Hematopoietic multipotent progenitor cell treated with erythropoietin and hydrocortisone succinate and interleukin-3 and kit ligand, for 17 days (in vitro differentiated cells): ENCODE measurements at places on chromosomes 2 and 18.

- no peak for DNase-seq
Observed at GRCh38 chr2:223952280-223952968, 4.8 kb upstream of the MRPL44 start.

GRCh38 chr2:100427627-100428258 is 10.3 kb upstream of the CHST10 start:
- DNase-seq, result peak; percentile 15

DNA sequence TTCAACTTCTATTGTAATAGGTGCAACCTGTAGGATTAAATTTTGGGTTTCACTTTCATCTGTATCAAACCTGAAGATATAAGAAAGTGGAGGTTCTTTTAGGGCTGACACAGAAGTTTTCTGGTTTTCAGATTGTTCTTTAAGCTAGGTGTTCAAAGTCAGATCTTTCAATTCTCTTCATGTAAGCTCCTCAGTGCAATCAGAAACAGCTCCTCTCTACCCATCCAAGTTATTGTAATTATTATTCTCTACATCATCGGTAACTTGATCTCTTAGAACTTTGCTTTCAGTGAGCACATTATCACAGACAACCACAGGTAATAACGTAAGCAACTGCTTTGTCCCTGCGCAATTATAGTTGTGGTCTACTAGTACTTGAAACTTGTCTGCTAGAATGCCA is 179.4 kb downstream of the MYCN start:
- DNase-seq, result no peak

DNA sequence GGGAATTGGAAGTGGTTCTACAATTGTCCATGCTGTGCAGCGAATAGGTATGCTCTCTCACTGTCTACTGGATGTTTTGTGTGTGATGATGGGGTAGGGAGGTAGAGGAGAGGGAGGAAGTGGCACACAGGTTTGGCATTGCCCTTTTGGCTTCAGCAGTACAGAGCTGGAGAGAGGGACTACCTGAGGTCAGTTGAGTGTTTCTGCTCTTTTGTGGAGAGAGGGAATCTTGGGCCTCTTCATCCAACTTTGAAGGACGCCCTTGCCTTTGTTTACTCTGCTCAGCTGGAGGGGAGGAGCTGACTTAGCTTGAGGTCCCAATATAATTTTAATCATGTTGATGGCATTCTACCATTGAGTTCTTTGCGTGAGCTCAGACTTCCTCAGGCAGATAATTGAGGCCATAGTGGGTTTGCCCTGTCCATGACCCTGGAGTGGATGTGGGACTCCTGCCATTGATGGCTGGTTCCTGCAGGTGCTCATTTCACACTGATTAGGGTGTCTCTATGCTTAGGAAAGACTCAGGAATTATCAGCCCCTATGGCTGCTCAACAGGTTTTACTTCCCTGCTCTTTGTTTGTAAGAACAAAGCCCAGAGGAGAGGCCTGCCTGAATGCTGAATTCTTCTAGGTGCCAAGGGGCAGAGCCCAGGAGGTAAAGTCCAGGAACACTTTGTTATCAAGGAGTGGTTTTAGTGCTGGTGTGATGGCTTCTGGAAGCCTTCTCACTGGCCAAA is 7.2 kb downstream of the RPIA start:
- DNase-seq, result no peak

- no peak for DNase-seq
Observed at GRCh38 chr2:237319086-237319820, 94.7 kb downstream of the COL6A3 start.

- DNase-seq, result no peak
Observed at GRCh38 chr18:75115514-75115913, 93.4 kb downstream of the PTGR3 start.

- DNase-seq, result no peak
Observed at GRCh38 chr2:106961328-106961727, 75.4 kb upstream of the ST6GAL2 start.
